Epithelial cell of proximal tubule (primary cell): ENCODE measurements at places on chromosomes 4 and X. TPM values are rescaled to one million over a fixed set of nuclear protein-coding genes. Genes with fewer than 3 reads are reported as not detected.

The SPACA5 gene
- total RNA-seq = 0.51 TPM in 1 of 2 replicates, not detected in the other

The ADH1C gene
- total RNA-seq = not detected in 2 replicates

The TLR3 gene
- total RNA-seq = 4.7 and 5.5 TPM in 2 replicates

The XAGE1B gene
- not detected in 2 replicates for total RNA-seq

The ETDB gene
- total RNA-seq = not detected in 2 replicates

The FAM184B gene
- 0.07 and 0.17 TPM in 2 replicates for total RNA-seq

The CXCL11 gene
- 0.06 and 0.22 TPM in 2 replicates for total RNA-seq

The SSX2 gene
- total RNA-seq = not detected in 2 replicates

The TEX13D gene
- not detected in 2 replicates for total RNA-seq

The SPARCL1 gene
- not detected in 2 replicates for total RNA-seq

The DCLK2 gene
- 2.7 and 5.2 TPM in 2 replicates for total RNA-seq
